ENCODE measurements at places on chromosomes 2 and 18.

DNA sequence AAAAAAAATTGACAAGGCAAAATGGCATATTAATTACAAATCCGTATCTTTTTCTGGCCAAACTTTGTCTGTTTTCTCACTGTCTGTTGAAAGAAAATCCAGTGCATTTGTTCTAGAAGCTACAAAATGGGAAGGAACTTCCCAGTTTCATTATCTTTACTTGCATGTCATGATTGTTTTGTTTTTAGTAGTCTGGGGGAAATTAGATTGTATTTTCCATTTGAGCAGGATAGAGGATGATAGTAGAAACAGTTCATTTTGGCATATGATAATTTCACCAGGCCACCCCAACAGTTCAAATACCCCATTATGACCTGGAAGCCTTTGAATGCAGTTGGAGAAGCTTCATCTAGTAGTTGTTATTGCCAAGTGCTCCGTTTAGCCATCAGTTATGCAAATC is 77.5 kb upstream of the RANBP2 start:
- DNase-seq = no peak

DNA sequence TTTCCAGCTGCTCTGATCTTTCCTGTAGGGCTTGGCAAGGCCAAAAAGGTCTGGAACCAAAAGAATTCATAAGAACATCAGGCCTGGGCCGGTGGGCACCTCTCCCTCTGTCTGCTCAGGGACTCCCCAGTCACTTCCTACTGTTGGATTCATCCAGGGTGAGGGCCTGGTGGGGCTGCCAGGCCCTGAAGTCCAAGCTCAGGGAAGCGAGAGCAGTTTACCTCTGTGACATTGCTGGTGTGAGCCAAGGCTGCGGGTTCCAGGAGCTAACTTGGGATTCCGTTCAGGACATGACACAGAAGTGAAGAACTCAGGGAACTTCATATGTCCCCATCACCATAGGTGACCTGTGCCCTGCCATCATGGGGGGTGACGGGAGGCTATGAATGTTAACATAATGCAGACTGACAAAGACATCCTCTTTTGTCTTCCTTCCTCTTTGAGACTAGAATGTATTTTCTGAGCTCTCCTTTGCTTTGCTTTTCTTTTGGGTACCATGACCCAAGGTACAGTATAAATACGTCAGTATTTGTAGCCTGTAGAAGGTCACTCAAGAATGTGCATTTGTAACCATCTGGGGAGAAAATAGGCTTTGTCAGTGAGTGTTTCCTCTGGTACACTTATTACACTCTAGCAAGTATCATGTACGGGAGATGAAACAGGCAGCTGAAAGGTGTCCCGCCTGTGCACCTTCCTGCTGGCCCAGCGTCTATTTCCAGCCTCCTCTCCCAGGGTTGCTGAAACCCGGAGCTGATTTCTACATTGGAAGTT is 130.5 kb upstream of the SLC1A4 start:
- peak; percentile 31 for DNase-seq

DNA sequence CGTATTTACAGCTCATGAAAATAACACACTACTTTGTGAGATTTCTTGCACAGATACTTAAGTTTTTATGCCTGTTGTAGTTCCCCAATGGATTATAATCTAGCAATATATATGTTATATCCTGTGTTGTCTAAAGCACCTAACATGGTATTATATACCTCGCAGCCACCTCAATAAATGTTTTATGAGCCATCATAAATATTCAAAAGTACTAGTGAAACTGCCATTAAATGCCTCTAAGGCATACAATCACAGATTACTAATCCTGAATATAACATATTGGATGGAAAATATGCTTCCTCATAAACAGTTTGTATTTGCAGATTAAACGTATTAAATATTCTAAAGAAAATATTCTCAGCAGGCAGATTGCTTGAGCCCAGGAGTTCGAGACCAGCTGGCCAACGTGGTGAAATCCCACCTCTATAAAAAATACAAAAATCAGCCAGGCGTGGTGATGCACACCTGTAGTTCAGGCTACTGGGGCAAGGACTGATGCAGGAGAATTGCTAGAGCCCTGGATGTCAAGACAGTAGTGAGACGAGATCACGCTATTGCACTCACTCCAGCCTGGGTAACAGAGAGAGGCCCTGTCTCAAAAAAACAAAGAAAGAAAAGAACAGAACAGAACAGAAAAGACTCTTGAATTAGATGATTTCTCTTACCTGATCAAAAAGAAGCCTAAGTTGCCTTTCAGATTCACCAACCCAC is 64.1 kb downstream of the ATAD2B start:
- no peak for DNase-seq

GRCh38 chr2:127401757-127402695 is 14.3 kb upstream of the MAP3K2 start:
- no peak for DNase-seq

DNA sequence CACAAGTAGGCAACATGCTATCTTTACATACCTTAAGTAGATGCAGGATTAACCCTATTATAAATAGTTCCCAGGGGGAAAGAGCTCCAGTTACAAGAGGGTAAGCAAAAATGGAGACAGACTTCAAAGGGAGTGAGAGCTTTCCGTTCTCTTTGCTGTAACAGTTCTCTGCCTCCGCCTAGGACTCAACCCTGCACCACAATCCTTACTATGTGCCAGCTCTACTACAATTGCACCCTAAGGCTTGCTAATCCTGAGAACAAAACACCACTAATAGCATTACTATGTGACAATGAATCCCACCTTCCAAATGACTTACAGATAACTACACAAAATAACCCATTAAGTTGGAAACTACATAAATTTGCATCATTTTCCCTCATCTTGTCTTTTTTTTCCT is 7.7 kb downstream of the ZBTB14 start:
- no peak for DNase-seq

DNA sequence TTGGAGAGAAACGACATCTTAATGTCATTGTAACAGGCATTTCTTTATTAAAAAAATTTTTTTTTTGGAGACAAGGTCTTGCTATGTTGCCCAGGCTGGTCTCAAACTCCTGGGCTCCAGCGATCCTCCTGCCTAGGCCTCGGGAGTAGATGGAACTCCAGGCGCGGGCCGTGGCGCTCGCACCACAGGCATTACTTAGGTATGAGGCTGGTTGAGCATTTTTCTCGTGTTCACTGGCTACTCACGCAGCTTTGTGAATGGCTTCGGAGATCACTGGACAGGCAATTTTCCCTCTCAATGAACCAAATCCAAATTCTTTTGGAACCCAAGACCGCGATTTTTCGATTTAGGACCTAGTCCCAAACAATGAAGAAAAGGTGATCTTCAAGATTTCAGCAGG is 795 bp upstream of the TCF7L1 start:
- no peak for DNase-seq

- no peak for DNase-seq
Measured at GRCh38 chr2:8645176-8645831, 36.6 kb upstream of the ID2 start.

Measured in CD4-positive, alpha-beta T cell treated with Interleukin-1 beta for 1 hour (primary cell).